Kasumi-1 (cell line): ENCODE measurements at places on chromosomes 7 and 10.

DNA sequence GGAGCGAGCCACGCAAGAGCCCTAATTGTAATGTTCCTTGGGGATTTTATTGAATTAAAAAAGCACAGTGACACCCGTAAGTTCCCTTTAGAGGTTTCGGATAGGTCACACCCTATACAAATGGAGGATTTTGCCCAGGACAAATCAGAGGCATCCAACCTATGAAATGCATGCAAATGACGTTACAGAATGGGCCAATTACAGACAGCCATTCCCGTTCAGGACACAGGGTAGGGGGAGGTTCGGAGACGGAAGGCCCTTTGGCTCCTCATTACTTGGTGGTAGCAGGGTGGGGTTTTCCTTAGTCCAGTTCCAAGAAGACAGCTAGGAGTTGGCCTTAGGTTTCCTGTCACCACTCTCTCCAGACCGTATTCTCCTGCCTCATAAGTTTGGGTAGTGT, 754.1 kb downstream of the IPMK start:
- DNase-seq = no peak

GRCh38 chr10:131547129-131547799, 235.7 kb upstream of the TCERG1L start:
- no peak for DNase-seq

GRCh38 chr7:1814089-1814811, 144.2 kb downstream of the ELFN1 start:
- no peak for DNase-seq

- no peak for DNase-seq
Observed at GRCh38 chr7:50822110-50822509, 39.4 kb upstream of the GRB10 start.

DNA sequence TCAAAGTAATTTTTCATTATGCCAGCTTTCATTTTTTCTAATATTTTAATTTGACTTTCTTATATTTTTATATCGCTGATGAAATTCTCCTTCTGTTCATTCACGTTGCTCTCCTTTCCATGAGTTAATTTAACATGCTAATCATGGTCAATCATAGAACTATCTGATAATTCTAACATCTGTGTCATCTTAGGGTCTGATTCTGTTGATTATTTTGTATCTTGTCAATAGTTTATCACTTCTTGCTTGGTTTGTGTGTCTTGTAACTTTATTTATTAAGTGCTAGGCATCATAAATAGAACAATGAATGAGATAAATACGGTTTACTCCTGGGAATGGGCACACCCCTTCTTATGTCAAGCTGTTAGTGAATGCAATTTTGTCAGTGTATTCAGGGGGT, 11.0 kb downstream of the TCERG1L start:
- DNase-seq = no peak

DNA sequence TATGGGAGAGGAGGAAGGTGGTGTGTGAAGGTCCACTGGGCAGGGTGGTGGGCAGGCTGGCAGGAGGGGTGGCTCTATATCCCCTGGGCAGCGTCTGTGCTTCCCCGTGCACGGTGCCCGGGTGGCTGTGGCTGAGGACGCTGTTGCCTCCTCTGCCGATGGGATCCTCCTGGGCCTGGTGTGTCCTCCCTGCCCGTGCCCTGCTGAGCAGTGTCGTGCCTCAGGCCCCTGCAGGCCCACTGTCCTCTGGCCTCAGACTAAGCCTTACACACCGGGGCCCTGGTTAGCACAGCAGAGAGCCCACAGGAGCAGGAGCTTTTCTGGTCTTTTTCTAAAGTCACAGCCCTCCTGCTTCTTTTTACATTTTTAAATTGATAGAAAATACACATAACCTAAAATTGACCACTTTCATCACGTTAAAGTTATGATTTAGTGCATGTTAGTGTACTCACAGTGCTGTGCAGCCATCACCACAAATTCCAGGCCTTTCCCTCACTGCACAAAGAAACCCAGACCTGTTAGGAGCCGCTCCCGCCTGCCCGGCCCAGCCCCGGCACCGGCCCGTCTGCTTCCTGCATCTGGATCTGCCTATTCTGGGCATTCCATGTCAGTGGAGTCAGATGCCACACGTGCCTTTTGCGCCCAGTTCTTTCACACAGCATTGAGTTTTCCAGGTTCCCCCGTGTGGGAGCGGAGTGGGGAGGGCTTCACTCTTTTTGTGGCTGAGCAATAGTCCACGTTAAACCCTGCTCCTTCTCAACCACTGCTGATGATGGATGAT, 19.4 kb downstream of the PFKFB3 start:
- DNase-seq = no peak

- no peak for DNase-seq
Observed at GRCh38 chr10:122128357-122128756, 139.4 kb downstream of the TACC2 start.

- no peak for DNase-seq
Observed at GRCh38 chr10:1183033-1183396, 126.8 kb downstream of the WDR37 start.

DNA sequence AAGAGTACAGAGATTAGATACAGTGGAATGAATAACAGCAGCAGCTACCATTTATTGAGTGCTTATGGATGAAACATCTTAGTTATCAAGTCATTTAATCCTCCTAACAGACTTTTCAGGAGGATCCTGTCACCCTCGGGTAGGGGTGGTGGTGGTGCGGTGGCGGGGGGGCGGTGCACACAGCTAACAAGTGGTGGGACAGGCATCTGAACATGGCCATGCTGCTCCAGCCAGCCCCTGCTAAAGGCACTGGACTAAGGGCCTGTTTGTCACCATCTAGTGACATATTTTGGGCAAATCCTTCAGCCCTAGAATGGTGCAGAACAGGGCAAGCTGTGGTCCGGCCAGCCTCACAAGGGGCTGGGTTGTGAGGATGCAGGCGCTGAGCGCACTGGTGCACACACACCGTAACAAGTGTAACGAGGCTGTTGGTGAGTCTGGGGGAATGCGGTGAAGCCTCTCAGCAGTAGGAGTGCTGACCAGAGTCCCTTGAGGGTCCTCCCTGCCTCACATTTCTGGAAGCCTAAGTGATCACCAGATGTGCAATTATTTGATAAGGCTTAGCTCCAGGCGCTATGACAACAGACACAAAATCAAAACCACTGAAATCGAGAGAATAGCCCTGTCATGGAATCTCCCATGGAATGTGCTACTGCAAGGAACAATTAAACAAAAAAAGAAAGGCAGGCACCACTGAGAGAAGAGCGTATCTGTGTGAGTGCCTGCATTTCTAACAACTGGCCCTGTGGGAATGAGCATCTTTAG, 102.2 kb downstream of the RNF216 start:
- no peak for DNase-seq

DNA sequence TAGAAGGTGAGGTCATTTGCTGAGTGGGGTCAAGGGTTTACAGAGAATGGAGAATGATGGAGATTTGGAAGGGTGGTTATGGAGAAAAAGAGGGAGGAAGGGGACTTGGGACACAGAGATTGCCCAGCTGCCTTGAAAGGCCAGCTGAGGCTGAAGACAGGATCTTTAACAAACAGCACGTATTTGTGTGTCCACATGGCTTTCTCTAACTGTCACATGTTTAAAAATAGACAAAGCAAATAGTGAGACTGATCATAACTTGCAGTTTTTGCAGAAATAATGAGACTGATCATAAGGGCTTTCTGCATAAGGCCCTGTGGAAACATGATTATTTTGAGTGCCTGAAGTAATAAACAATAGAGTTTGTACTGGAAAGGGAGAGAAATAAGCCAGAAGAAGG, 212.7 kb downstream of the HDAC9 start:
- no peak for DNase-seq
